ENCODE measurements at places on chromosomes 11 and 22. TPM values are rescaled to one million over a fixed set of nuclear protein-coding genes. Genes with fewer than 3 reads are reported as not detected.

POU2AF1 gene
- not detected for polyA plus RNA-seq

APOA1 gene
- 117 TPM for polyA plus RNA-seq

GRCh38 chr11:80157447-80157846, 716.6 kb upstream of the TENM4 start:
- DNase-seq, result no peak

DNA sequence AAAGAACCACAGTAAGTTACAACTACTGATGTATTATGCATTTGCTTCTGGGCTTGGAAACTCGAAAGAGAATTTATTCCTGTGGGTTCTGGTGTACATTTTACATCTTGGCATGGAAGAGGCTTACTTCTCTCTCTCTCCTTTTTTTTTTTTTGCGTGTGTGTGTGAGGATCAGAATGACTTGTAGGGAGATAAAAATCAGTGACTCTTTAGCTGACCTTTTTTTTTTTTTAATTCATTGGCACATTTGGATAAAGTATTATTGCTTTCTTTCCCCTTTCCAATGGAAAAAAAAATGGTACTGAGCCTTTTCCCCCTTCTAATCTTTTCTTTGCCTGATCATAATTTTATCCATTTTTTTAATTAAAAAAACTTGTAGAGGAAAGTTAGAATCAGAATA, 43.5 kb downstream of the EXT2 start:
- DNase-seq, result no peak

DNA sequence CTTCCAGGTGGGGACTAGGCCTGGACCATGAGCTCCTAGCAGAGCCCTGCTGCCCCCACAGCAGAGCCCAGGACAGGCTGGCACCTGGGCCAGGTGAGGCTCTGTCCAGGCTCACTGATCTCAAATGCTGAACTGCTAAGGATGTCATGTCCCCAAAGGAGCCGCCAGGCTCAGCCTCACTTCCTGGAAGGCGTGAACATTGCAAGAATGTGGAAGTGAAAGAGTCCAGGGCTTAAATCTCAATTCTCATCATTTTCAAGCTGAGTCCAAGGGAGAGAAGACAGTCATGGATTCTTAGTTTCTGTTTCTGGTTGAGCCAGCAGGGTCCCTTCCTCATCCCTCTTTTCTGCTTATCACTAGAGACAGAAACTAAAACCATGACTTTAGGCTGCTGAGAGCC, 5.0 kb downstream of the ASCL2 start:
- DNase-seq, result no peak

- no peak for DNase-seq
Measured at GRCh38 chr11:12482839-12483238, 105.5 kb downstream of the PARVA start.

DNA sequence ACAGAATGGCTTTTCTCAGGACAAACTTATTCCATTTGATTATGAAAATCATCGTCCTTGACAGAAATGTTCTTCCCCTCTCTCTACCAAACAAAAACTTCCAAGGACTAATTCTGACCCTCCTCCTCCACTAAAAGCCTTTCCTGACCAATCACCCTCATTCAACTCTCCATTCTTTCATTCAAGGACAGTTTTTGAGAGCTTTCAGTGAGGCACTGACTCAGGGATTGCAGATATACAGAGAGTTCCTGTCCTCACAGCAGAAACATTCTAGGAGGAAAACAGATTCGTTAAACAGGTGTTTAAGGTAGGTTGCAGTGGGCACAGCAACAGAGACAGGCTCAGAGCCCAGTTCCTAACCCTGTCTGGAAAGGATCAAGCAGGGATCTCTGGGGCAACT, 41.5 kb downstream of the OR4D9 start:
- no peak for DNase-seq

Measured in cardiac muscle cell (in vitro differentiated cells and primary cell).